Osteocyte (in vitro differentiated cells): ENCODE measurements at places on chromosomes 6 and 20. TPM values are rescaled to one million over a fixed set of nuclear protein-coding genes. Genes with fewer than 3 reads are reported as not detected.
A peak's percentile ranks its signal among the peaks of the same experiment; 100 is the strongest.

- no peak for DNase-seq
- peaks cover 19% of the 10 kb centered on the region for H3K36me3 ChIP-seq
- H3K4me3 ChIP-seq, result no peak overlapping the region
Measured at GRCh38 chr6:83190626-83191025, 2.4 kb downstream of the PGM3 start.

- H3K4me3 ChIP-seq, result peak overlapping the region; percentile 97
- peak overlapping the region; percentile 88 for H3K27ac ChIP-seq
- peaks cover 41% of the 10 kb centered on the region for H3K4me1 ChIP-seq
- no peaks in the 10 kb centered on the region for H3K27me3 ChIP-seq
Measured at GRCh38 chr20:32206760-32207625, 550 bp downstream of the PLAGL2 start.

DNA sequence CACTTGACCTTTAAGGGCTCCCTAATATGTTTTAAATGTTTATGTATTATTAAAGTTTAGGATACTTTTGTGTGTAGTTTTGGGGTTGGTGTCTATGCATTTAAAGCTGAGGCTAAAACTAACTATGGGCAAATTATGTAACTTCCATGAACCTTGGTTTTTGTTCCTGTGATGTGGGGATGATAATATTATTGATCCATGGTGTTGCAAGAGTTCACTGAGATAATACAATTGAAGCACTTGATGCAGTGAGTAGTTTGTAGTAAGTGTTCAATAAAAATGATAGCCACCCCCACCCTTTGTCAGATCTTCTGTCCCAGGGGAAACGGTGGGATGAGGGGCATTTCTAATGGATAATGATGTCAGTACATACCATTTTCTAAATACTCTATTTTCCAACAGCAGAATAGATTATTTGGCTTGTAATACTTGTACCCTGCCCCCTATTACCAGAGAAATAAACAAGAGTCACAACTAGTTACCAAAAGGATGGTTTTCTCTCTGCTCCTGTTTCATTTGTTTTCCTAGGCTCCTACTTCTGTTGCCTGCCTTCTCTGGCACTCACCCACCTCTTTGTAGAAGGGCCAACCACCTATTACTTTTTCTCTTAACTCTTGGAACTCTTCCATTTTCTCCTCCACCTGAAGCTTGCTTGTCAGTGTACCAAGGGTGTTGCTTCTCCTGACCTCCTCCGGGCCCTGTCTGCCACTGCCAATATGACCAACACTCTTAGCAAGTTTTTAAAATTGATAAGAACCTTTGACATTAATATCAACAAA, 97.9 kb downstream of the RCAN2 start:
- DNase-seq, result no peak
- peaks cover 10% of the 10 kb centered on the region for H3K27me3 ChIP-seq
- no peak overlapping the region for H3K4me3 ChIP-seq
- no peaks in the 10 kb centered on the region for H3K4me1 ChIP-seq
- peaks cover 4% of the 10 kb centered on the region for H3K36me3 ChIP-seq

Gene SLC24A3
- total RNA-seq, result 0.11 TPM in 1 of 2 replicates, not detected in the other

Gene PRL
- total RNA-seq, result not detected in 2 replicates

Gene TRIM15
- total RNA-seq, result not detected in 2 replicates
